ENCODE measurements at places on chromosomes 16 and 17.

GRCh38 chr17:82577300-82577699, 57.8 kb downstream of the FOXK2 start:
- DNase-seq: no peak

DNA sequence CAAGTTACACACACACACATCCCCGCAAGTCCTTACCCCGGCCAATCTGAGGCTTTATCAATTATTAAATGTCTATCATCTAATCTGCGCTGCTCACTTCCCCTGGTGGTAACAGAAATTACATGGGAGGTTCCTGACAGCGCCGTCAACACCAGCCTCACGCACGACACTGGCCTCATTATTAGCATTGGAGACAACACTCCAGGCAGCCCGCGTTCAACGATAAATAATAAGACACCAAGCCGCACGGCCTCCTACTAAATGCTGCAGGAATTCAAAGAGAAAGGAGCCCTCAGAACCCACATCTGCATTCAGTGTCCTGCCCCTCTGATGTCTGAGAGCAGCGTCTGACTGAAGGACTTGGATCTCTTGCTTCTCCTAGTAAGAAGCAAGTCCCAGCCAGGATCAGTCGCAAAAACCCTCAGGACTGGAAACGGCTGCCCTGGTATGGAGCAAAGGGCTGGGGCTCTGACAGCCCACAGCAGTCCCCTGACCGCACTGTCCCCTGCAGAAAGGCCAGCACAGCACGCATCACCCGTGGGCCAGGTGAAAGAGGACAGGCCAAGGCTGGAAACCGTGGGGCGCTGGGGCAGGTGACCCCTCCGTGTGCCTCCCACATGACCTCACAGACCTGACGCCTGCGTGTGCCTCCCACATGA, 7.6 kb upstream of the RPH3AL start:
- no peak for DNase-seq

- no peak for DNase-seq
These were observed 51.6 kb upstream of the NLRP1 start for GRCh38 chr17:5635949-5636348.

- no peak for DNase-seq
These were observed 518 bp downstream of the SH2B1 start for GRCh38 chr16:28863929-28864793.

DNA sequence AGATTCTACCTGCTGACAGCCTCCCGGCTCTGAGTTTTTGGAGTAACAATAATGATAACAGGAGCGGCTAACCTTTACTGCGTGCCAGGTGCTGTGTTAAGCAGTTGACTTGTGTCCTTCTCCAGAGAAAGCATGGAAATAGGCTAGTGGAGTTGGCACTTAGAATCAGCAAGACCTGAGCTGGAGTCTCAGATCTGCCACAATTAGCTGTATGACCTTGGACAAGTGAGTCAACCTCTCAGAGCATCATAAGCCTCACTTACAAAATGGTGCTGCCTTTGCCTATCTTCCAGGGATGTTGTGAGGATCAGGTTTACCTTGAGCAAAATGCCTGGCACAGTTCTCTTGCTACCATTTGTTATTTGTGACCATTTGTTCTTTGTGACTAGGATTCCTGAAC, 32.1 kb upstream of the TEX2 start:
- no peak for DNase-seq

DNA sequence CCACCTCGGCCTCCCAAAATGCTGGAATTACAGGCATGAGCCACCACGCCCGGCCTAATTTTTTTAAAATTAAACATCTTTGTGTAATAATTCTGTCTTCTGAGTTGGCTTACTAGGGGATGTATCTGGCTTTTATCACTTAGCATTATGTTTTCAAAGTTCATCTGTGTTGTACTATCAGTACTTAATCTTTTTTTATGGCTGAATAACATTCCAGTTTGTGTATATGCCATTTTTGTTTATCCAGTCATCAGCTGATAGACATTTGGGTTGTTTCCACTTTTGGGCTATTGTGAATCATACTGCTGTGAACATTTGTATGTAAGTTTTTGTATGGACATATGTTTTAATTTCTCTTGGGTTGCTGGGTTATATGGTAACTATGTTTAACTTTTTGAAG, 69.0 kb downstream of the CHD9 start:
- DNase-seq: no peak

- DNase-seq: no peak
These were observed 3.0 kb downstream of the HEATR9 start for GRCh38 chr17:35865412-35866340.

GRCh38 chr16:47197536-47198179, 53.9 kb upstream of the NETO2 start:
- DNase-seq: no peak

GRCh38 chr16:31489616-31490584, 7.0 kb downstream of the SLC5A2 start:
- DNase-seq: no peak

- DNase-seq: no peak
These were observed 46.4 kb upstream of the PIK3R6 start for GRCh38 chr17:8913879-8914278.

DNA sequence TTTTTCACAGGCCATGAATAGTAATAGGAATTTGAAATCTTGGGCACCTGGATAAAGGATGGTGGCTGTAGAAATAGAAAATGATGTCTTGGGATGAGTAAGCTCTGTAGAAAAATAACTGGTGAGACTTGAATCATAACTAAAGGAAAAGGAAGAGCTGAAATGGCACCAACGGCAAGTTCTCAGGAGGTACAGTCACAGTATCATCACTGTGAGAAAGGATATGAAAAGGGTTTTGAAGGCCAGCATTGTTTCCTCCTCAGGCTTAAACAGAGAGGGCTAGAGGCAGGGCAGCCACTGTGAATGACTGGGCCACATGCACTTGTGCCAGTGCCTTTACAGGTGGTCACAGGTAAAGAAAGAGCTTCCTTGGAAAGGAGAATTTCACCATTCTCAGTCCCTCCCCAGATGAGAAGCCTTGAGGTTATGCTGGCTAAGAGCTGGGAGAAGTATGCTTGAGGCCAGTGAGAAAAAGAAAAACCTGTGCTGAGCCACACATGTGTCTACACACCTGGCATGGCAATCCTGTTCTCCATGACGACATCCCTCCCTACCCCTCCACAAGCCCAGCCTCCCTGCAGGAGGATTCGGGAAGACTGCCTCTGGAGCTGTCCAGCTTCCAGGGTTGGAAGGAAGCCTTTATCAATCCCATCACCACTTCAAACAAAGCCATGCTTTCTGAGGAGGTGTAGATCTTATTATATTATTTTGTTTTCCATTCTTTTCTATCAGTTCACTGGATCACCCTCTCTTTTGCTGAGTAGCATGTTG, 3.8 kb upstream of the ANKFN1 start:
- DNase-seq: no peak

DNA sequence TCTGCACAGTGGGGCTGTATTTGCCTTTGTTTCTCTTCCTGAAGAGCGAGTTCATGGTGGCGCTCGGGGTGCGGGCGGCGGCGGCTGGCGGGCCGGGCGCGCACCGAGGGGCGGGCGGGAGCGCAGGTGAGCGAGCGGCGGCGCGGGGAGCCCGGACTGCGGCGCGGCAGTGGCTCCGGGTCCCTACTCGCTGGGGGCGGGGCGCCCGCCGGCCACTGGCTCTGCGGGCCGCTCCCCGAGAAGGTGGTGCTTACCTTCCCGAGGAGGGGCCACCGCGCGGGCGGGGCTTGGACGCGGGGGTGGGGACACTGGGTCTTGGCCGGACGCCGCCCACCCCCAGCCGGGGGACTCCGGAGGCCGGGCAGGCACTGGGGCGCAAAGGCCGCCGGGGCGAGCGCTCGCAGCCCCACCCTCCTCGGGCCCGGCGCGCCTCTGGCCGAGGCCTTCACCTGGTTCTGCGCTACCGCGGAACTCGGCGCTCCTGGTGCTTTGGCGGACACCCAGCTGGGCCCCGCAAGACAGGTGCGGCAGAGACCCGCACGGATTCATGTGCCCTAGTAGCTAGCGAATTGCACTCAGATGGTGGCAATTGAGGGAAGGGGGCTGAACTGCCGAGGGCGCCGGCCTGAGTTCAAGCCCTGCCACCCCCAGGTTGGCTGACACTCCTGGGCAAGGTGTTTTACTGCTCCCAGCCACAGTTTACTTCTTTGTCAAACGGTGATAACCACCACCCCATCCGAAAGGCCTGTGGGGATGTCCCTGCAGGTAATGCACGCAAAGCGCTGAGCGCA, at the start of gene PPL:
TSS of gene PPL (minus strand) at position 158 of the 791 bp plus-strand sequence. CDS start at position 55, 103 bp downstream.
- DNase-seq: no peak
